ENCODE measurements at places on chromosomes 3 and 15.
A peak's percentile ranks its signal among the peaks of the same experiment; 100 is the strongest.

DNA sequence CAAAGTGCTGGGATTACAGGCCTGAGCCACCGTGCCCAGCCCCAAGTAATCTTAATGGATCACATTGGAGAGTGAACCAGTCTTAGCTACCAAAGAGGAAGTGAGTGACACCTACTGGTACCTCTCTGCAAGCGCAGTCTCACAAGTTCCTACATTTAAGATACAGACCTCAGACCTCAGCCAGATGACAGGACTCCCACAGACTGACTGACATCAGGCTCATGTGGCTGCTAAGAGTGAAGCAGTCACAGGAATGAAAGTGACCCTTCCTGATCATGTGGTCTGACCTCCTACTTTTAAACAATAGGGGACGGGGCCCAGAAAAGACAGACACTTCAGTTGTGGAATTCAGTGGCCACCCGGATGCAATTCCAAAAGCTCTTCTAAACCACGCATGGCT lies 36.3 kb upstream of the GNB5 start:
- peak; percentile 73 for DNase-seq

DNA sequence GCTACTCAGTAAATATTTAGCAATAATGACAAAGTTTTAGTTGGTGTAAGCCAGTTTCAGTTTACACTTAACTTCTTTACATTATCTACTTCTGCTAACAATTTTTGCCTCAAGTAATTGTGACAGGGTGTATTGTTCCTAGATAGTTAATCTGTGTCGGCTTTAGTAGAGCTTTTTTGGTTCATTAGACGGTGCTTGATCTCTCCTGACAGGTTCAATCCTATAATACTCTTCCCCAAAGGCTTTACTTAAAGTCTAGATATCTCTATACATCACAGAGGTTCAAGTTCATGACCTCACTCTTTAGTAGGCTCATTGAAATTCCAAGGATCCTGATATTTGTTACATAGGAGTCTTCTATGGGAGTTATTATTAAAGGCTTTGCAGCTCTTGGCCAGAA lies 365.6 kb upstream of the DPPA4 start:
- DNase-seq = no peak

- no peak for DNase-seq
Measured at GRCh38 chr3:143218166-143218835, 98.7 kb downstream of the CHST2 start.

DNA sequence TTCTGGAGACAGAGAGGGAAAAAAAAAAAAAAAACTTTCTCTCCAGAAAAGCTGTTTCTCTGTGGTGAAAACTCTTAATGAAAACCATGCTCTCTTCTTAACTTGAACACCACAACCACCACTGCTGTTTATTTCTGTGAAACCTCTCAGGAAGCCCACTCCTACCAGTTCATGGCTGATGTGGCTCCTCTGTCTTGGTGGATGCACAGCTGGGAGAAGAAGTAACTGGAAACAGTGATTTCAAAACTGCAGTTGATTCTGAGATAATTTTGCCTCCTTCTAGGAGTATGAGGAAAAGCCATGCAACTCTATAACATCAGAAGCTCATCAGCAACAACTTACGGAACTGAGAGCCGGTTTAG lies 40.2 kb upstream of the PYGO1 start:
- DNase-seq = no peak

GRCh38 chr3:24273491-24273890 lies 221.2 kb downstream of the THRB start:
- DNase-seq = no peak

DNA sequence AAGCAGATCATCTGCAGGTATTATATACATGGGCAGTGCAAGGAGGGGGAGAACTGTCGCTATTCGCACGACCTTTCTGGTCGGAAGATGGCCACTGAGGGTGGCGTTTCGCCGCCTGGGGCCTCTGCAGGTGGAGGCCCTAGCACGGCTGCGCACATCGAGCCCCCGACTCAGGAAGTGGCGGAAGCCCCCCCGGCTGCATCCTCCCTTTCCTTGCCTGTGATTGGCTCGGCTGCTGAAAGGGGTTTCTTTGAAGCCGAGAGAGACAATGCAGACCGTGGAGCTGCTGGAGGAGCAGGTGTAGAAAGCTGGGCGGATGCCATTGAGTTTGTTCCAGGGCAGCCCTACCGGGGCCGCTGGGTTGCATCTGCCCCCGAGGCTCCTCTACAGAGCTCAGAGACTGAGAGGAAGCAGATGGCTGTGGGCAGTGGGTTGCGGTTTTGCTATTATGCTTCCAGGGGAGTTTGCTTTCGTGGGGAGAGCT lies 639 bp downstream of the MKRN3 start:
- peak; percentile 56 for DNase-seq

DNA sequence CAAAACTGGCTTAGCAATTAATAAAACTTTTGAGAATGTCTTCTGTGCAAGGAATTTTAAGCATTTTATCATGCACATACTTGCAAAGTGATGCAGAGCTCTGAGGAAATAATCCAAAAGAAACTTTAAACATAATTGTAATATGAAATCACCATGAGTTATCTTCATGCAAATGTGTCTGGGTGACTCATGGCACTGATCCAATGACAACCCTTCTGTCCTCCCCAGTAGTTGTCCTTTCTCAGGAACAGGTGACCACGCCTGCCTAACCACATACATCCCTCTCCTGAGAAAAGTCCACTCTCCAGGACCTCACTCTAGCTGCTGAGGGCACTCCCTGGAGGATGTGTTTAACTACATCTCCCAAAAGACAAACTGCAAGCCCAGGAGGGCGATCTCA lies 530.6 kb upstream of the IL12A start:
- no peak for DNase-seq

DNA sequence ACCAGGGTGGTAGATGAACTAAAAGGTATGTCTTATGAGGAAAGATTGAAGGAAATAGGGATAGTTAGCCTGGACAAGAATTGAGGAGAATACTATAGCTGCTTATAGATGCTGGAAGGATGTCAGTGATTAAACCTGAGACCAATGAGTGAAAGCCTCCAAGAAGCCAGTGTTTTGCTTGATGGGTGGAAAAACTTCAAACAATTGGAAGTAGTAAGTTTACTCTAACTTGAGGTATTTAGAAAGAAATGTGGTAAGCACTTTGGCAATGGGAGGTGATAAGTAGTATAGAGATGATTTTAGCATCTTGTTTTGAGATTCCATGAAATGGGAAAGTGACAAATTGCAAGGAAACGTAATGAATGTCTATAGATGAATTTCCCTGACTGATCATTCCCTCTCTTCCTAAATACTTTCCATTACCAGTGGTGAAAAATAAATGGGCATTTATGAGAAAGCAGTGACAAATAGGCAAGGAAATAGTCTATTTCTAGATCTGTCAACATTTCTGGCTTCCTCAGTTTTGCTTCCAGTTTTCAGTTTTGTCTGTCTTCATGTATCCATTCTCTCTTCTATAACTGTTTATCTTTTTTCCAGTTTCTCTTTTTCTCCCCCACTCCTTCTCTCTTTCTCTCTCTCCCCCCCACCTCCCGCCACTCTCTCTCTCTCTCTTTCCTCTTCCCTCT lies 19.2 kb downstream of the SLC15A2 start:
- no peak for DNase-seq

GRCh38 chr3:61561374-61562041 lies at the start of gene PTPRG:
Gene PTPRG (plus strand): TSS chr3:61561571. CDS start chr3:61562288, 717 bp downstream.
- peak; percentile 57 for DNase-seq

- no peak for DNase-seq
Measured at GRCh38 chr3:49006408-49007067, 653 bp upstream of the WDR6 start.

- DNase-seq = no peak
Measured at GRCh38 chr15:69855258-69856000, 242.3 kb downstream of the TLE3 start.

- no peak for DNase-seq
Measured at GRCh38 chr3:59990915-59991314, 941.1 kb upstream of the CFAP20DC start.

GRCh38 chr3:112815981-112816380 lies 30.7 kb downstream of the CD200R1L start:
- no peak for DNase-seq

DNA sequence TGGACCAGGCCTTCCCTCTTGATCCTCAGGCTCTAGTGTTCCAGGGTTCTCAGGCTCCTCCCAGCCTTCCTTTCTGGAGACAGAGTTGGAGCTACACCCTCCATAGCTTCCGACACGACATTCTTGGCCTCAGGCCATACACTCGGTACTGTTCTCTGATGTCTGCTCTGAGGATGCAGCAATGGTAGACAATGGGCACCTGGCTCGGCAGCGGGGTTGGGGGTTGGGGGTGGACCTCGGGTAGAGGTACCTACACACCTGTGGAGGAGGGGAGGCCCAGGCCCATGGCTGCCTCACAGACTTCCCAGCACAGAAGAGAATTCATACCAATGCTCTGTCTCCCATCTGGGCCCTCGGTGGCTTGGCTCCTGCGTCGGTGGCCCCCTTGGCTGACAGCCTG lies 21.4 kb downstream of the CCDC13 start:
- no peak for DNase-seq

GRCh38 chr3:151859233-151859673 lies 14.2 kb upstream of the SUCNR1 start:
- DNase-seq = no peak

GRCh38 chr15:60376677-60377095 lies 21.1 kb downstream of the ANXA2 start:
- no peak for DNase-seq

DNA sequence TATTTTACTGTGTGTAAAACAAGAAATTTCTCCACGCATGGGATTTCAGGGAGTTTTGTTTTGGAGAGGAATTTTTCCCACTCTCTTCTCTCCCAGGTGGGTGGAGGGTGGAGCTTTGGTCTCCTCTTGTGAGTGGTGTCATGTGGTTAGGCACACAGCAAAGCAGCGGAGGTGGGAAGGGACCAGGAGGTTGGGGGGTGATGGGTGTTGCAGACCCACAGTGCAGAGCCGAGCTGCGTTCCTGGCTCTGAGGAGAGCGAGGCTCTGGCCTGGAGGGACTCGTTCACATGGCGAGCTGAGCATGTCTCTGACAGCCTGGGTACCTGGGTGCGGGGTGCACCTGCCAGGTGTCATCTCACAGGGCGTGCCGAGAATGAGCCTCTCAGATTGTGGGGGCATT lies 87.8 kb downstream of the RYR3 start:
- DNase-seq = no peak

DNA sequence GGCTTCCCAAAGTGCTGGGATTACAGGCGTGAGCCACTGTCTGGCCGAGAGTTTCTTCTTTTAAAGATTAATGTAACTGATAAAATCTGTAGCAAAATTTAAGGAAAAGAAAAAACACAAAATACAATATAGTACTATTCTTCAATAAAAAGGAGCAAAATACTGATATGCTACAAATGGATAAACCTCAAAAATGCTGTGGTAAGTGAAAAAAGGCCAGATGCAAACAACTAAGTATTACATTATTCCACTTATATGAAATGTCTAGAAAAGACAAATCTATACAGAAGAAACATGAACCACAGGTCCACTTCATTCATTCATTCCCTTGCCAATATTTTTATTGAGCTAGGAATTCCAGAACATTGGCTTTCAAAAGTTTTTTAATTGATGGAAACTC lies 299.5 kb downstream of the CTNNB1 start:
- no peak for DNase-seq

- DNase-seq = peak; percentile 8
Measured at GRCh38 chr15:64740311-64741170, 34.8 kb downstream of the RBPMS2 start.

DNA sequence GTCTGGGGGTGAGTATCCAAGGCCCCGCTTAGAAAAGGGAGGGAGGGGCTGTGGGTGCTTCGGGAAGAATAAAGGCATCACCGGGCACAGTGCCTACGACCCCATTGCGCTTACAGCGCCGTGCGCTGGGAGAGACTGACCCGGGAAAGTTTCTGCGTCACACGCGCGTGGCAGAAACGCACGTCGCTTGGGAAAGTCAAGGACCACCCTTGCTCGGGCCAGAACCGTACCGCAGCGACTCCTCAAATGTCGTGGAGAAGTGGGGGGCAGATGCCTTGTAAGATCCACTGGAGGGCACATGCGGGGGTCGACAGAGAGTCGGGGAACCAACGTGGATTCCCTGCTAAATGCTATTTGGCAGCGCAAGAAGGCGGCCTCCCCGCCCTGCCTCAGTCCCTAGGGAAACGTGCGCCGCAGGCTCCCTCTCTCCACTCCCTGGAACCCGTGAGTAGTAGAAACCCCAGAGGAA lies 2.4 kb downstream of the ADAMTS9 start:
- no peak for DNase-seq

GRCh38 chr3:147355084-147355752 lies 51.1 kb downstream of the ZIC4 start:
- DNase-seq = no peak

DNA sequence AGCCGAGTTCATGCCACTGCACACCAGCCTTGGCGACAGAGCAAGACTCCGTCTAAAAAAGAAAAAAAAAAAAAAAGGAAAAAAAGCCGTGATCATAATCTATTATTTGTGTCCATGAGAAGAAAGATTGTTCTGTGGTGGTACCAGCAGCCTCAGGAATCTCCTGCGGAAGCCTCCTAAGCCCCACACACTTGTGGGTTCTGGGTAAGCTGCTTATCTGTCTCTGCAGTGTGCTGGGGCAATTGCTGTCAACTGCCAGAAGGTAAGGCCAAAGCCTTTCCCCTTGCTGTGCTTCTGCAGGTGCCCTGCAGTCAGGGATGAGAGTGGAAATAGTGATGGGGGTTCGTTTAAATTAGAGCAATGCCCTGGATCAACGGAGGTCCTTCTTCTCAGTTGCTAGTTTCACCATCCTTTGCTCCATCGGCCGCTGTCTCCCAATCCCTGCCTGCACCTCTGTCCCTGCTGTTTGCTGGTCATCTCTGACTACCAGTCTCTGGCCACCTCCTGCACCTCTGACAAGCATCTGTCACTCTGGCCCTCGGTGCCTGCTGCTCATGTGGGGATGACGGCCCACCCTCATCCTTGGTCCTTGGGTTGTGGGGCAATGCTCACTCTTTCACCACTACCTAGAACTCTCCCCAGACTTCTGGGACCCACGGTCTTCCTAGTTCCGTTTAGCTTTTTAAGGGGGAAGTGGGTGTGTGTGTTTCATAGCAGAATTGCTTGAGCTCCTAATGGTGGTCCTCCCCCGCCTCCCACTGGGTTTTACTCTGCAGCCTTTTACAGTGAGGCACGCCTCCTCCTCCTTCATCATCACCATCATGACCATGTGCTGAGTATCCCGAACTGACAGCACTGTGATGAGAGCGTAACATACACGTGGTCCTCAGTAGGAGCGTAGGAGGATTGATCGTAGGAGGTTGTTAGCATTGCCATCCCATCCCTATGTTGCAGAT lies 25.5 kb downstream of the CHRD start:
- no peak for DNase-seq

All from NCI-H1694 (cell line).